Activated B cell treated with CpG ODN at 0.5 μM for 24 hours (primary cell): ENCODE measurements at places on chromosomes 5 and 9.

DNA sequence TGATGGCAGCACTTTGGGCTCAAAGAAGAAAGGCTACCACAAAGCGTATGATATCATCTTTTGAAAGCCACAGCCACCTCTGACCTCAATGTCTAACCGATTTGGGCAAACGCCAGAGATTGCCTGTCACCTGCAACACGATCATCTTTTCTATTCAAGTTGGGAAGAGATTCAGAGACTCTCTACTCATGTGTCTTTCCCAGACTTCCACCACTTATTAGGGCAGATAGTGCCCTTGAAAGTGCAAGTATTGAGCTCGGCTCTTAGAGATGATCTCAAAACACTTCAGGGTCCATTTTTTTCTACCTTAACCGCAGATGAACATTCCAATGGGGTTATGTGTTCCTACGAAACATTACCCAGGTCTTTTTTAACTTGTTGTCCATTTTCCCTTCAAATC is 213.7 kb downstream of the DRD1 start:
- no peak for DNase-seq

DNA sequence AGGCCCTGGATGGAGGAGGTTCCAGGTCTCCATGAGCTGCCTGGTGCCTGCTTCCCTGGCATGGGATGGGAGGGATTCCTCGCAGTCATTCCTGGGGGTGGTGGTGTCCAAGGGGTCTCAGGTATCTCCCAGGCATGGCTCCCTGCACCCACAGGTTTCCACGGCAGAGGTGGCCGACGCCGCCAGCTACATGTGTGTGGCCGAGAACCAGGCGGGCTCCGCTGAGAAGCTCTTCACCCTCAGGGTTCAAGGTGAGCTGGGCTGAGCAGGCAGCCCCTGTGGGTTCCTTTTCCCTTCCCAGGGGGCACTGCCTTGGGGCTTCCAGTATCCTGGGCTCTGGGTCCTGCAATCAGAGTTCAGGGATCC is 61.4 kb upstream of the ASS1 start:
- no peak for DNase-seq

DNA sequence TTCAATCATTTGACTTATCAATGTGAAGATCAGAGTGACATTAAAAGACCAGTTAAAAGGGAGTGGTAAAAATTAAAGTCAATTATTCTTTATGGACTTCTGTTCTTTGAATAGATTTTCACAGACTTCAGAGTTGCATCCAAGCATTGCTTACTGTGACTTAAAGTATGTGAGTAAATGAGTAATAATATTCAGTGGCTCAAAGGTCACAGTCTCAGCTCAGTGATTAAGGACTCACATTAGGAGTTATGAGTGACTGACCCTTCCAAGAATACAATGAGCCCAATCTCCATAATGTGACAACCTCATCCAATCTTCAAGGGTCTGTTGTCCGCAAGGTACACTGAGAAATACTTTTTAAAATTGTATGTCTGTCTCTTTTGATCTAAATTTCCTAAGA is 811.2 kb downstream of the BRINP1 start:
- no peak for DNase-seq

DNA sequence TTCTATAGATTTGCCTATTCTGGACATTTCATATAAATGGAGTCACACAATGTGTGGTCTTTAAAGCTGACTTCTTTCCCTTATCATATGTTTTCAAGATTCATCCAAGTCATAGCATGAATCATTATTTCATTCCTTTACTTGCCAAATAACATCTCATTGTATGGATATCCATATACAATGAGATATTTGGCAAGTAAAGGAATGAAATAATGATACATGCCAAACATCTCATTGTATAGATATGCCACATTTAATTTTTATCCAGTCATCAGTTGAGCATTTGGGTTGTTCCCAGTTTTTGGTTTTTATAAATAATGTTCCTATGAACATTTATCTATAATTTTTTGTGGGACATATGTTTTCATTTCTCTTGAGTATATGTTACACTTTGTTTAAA is 20.5 kb upstream of the OR2K2 start:
- no peak for DNase-seq

GRCh38 chr9:109439378-109440116 is 58.6 kb downstream of the PTPN3 start:
- DNase-seq, result no peak

GRCh38 chr5:31664566-31664965 is 25.6 kb downstream of the PDZD2 start:
- DNase-seq, result no peak

GRCh38 chr5:168304349-168304748 is 12.9 kb downstream of the WWC1 start:
- no peak for DNase-seq

DNA sequence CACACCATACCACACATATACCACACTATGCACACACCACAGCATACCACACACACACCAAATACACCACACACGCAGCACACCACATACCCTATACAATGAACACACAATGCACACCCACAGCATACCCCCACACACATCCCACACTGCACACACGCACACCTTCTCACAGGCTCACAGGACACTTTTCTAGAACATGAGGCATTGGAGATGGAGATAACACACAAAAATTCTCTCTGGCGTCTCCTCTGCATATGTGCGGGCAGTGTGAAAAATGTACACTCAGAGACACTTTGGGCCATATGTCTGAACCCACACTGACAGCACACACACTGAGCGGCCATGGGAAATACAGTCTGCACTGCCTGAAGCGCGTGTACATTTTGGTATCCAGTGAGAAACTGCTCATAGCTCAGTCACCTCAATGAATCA is 278.1 kb downstream of the GADD45G start:
- DNase-seq, result no peak

- DNase-seq, result no peak
Measured at GRCh38 chr5:43608406-43608805, 5.4 kb downstream of the NNT start.

GRCh38 chr5:74543162-74543995 is 97.1 kb downstream of the ENC1 start:
- no peak for DNase-seq

DNA sequence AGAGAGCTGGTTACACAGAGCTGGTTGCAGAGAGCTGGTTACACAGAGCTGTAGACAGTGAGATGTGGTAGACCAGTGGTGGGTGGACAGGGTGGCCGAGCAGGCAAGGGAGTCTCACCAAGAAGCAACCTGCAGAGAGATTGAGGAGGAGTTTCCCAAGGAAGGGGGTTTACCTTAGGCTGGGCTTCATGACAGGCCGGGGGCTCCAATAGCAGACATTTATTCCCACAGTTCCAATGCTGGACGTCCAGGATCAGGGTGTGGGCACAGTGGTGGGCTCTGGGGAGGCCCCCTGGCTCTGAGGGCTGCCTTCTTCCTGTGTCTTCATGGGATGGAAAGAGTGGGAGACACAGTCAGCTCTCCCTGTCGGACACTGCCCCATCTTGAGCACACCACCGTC is 386.9 kb upstream of the IRX4 start:
- DNase-seq, result no peak

DNA sequence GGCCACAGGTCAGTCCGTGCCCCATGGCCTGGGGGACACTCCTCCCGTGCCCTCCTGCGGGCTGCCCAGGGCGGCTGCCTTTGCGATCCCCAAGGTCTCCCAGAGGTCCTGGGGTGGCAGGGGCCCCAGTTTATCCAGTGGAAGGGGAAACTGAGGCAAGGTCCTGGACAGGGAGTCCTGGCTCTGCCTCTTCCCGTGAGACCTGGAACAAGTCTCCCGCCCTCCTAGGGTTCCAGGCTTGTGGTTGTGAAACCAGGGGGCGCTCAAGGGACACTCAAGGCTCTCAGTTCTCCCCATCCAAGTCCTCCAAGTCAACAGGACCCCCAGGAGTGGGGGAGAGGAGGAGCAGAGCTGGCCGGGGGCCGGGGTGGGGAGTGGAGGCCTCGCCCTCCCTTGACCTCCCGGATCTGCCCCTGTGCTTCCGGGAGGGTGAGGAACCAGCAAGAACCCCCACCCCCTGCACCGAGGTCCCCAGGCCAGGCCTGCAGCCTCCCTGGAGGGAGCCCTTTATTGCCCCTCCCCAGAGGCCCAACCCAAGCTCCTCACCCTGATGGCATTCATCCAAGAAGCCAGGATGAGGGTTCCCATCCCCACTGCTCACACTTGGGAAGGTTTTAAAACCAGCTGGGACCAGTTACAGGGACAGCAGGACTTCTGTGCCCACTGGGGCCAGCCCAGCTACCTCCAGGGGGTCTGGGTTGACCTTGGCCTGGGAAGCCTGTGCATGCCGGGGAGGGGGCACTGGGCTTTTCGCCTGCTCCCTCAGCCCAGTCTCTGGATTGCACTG is 24.7 kb upstream of the TMEM250 start:
- DNase-seq, result no peak

- no peak for DNase-seq
Measured at GRCh38 chr9:130636648-130637020, 27.8 kb upstream of the PRDM12 start.

GRCh38 chr9:36928670-36929349 is 105.3 kb downstream of the PAX5 start:
- DNase-seq, result no peak

DNA sequence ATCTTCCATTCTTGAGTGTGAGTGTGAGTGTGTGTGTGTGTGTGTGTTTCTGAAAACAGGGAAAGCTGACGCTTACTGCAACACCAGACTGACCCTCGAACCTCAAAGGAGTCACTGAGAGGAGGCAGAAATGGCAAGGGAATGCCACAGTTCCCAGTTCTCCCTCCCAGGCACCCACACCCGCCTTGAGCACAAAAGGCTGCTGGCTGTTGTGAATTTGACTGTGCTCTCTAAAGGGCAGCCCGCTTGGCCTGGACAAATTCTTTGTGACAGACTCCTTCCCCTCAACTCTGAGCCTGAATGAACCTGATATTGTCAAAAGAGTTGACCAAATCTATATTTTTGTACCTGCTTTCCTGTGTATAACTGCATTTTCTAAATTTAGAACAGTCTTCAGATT is 245.7 kb upstream of the IRX2 start:
- DNase-seq, result no peak

DNA sequence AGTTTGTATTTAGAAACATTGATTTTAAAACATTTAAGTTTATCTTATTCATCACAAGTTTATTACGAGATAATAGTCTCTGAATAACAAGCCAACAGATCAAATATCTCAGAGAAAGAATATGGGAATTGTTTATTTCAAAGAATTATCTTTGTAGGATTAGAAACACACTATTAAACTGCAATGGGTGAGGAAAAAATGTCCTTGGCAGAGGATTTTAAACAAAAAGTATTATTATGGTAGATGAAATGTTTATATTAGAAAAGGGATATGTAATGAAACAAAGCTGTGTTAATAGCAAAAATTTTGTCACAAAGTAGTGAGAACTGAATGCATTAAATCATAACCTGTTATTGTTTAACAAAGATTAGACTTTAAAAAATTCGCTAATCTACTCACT is 1382.9 kb upstream of the DMAC1 start:
- DNase-seq, result no peak

DNA sequence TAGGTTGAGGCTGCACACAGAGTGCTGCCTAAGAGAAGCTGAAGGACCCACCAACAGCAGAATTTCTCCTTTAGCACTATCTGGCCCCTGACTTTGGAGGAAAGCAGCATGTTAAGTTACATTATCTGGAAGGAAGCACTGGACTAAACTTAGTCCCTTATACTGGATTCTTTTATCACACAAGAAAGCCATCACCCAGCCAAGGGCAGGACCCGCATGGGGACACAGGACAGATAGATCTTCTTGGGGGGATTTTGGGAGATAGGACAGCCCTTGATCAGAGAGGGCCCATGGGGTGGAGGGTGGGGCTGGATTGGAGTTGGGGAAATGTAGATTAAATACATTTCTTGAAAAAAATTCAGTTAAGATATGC is 14.4 kb downstream of the ANKRD33B start:
- no peak for DNase-seq
